ENCODE measurements at places on chromosomes 2 and 18.

- peaks cover 9% of the 10 kb centered on the region for H3K4me1 ChIP-seq
- no peak overlapping the region for H3K4me3 ChIP-seq
- H3K27ac ChIP-seq = peak overlapping the region; percentile 9
- ATAC-seq = peak; percentile 79
Measured at GRCh38 chr2:152445791-152446201, 110.8 kb downstream of the FMNL2 start.

- no peaks in the 10 kb centered on the region for H3K36me3 ChIP-seq
- no peak overlapping the region for H3K4me3 ChIP-seq
- H3K27me3 ChIP-seq = no peaks in the 10 kb centered on the region
- no peak overlapping the region for H3K27ac ChIP-seq
- H3K4me1 ChIP-seq = no peaks in the 10 kb centered on the region
- no peak for ATAC-seq
Measured at GRCh38 chr2:98295275-98295674, 51.0 kb upstream of the CNGA3 start.

GRCh38 chr2:26899500-26900164, 51.7 kb downstream of the DPYSL5 start:
- H3K4me1 ChIP-seq = no peaks in the 10 kb centered on the region
- no peaks in the 10 kb centered on the region for H3K36me3 ChIP-seq
- no peak for ATAC-seq
- no peak overlapping the region for H3K4me3 ChIP-seq
- no peaks in the 10 kb centered on the region for H3K27me3 ChIP-seq
- no peak overlapping the region for H3K27ac ChIP-seq

DNA sequence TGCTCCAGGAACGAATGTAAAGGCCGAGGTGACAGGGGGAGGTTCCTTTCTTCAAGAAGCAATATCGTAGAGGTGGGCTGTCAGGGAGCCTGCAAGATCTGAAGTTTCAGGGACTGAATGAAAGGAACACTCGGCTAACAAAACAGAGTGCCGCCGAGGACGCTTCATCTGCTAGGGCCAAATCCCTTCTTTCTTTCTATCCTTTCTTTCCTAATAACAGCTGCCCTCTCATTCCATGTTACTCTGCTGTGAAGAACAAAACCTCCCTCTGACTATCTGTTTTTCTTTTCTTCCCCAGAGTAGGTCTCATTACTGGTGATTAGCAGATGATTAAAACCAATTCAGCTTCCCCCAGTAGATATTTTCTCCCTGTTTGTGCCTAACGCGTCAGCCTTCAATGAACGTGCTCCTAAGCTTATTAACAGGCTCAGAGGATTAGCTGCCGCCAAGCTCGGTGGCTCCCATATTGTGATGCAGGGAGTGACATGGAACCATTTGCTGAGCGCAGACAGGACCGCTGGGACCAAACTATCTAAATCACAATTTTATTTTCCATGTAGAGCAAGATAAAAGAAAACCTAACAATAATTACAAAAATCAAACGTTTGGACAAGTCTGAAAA, 414.6 kb downstream of the TMEM182 start:
- no peak overlapping the region for H3K27ac ChIP-seq
- no peak overlapping the region for H3K4me3 ChIP-seq
- ATAC-seq = no peak
- peaks cover 13% of the 10 kb centered on the region for H3K27me3 ChIP-seq
- no peaks in the 10 kb centered on the region for H3K4me1 ChIP-seq

GRCh38 chr2:12824351-12824777, 107.6 kb downstream of the TRIB2 start:
- H3K4me1 ChIP-seq = peaks cover 21% of the 10 kb centered on the region
- no peak overlapping the region for H3K4me3 ChIP-seq
- no peaks in the 10 kb centered on the region for H3K27me3 ChIP-seq
- peak; percentile 23 for ATAC-seq
- no peaks in the 10 kb centered on the region for H3K36me3 ChIP-seq

- H3K27me3 ChIP-seq = no peaks in the 10 kb centered on the region
- H3K27ac ChIP-seq = no peak overlapping the region
- no peaks in the 10 kb centered on the region for H3K4me1 ChIP-seq
- no peaks in the 10 kb centered on the region for H3K36me3 ChIP-seq
- no peak overlapping the region for H3K4me3 ChIP-seq
Measured at GRCh38 chr2:60818272-60818671, 62.2 kb downstream of the PAPOLG start.

DNA sequence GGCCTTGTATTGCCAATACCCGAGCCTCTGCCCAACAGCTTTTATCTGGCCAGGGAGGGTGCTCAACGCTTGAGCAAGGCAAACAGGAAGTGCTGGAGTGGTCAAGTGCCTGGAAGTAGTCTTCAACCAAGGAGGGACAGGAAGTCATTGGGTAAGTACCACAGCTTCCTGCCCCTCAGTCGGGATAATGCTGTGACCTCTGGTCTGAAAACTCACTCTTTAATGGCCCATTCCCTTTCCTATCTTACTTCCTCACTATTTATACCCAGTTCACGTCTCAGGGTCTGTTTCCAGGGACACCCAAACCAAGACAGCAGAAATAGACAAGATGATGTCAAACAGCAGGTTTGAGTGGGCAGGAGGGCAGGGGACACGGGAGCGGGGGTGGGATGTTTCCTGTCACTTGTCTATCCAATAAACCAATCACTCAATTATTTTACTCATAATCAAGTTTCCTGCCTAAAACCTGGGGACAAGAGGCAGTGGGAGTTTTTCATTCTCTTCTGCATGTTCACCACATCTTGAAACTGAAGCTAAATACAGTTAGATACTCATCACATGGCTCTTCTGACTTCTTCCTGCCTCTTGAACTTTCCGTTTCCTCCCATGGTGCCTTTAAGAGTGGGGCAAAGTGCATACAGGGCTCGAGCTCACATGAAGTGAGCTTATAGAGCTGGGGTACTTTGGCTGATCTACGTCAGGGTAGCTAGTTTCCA, 68.9 kb upstream of the CAB39 start:
- ATAC-seq = peak; percentile 41
- H3K27me3 ChIP-seq = no peaks in the 10 kb centered on the region
- no peak overlapping the region for H3K27ac ChIP-seq
- no peaks in the 10 kb centered on the region for H3K36me3 ChIP-seq
- H3K4me3 ChIP-seq = no peak overlapping the region

- H3K4me1 ChIP-seq = no peaks in the 10 kb centered on the region
- no peaks in the 10 kb centered on the region for H3K27me3 ChIP-seq
- H3K36me3 ChIP-seq = no peaks in the 10 kb centered on the region
- no peak for ATAC-seq
- no peak overlapping the region for H3K27ac ChIP-seq
- no peak overlapping the region for H3K4me3 ChIP-seq
Measured at GRCh38 chr2:37441055-37441454, 96.6 kb downstream of the QPCT start.

DNA sequence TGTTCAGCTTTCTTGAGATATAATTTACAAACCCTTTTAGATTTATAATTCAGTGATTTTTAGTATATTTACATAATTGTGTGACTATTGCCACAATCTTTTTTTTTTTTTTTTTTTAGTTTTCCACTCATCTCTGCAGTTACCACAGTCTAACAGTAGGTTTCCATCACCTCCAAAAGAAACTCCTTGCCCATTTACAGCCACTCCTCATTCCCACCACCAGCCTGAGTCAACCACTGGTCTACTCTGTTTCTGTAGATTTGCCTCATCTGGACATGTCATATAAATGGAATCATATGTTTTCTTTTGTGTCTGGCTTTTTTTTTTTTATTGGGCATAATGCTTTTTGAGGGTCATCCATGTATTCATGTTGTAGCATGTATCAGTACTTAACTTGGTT, 16.1 kb downstream of the MTX2 start:
- no peak overlapping the region for H3K4me3 ChIP-seq
- H3K36me3 ChIP-seq = no peaks in the 10 kb centered on the region
- no peak for ATAC-seq
- H3K27ac ChIP-seq = no peak overlapping the region

DNA sequence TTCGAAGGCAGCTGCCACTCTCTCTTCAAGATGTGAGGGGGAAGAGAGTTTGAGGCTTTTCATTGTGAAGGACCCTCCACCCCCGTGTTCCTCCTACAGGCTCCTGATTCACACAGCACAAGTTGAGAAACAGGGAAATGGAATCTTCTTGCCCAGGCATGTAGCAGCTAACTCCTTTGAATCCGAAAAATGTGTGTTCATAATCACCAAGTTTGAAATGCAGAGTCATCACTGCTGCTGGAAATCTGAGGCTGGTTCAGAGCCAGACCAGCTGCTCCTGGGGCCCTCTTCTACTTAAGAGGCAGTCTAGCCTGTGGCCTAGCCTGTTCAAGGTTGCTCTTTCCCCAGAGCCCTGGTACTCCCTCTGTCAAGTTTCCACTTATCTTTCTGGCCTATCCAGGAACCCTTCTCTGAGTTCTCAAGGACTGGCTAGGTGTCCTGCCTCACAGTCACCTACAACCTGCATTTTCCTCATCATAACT, 166.4 kb downstream of the TMEM247 start:
- no peak overlapping the region for H3K4me3 ChIP-seq
- H3K4me1 ChIP-seq = peaks cover 9% of the 10 kb centered on the region
- peak overlapping the region; percentile 15 for H3K27ac ChIP-seq

GRCh38 chr2:28343971-28344715, 48.5 kb upstream of the FOSL2 start:
- no peaks in the 10 kb centered on the region for H3K27me3 ChIP-seq
- H3K4me1 ChIP-seq = peaks cover 8% of the 10 kb centered on the region
- H3K4me3 ChIP-seq = no peak overlapping the region
- no peak for ATAC-seq

DNA sequence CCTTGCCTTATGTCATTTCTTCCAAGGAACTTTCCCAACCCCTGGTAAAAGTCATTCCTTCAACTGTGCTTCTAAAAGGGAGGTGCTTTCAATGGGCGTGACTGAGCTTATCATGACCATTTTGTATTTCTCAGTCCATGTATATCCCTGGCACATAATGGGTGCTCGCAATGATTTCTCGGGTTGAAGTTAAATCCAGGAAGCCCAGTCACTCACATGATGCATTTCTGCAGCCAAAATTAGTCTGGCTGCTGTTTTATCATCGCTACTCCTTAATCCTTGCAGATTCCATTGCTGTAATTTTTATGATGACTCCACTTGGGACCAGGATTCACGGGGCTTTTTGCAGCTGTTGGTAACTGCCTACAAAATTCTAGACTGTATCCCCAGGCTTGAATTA, 25.9 kb upstream of the RFX8 start:
- no peaks in the 10 kb centered on the region for H3K36me3 ChIP-seq
- ATAC-seq = no peak
- H3K4me1 ChIP-seq = peaks cover 10% of the 10 kb centered on the region
- no peak overlapping the region for H3K27ac ChIP-seq

DNA sequence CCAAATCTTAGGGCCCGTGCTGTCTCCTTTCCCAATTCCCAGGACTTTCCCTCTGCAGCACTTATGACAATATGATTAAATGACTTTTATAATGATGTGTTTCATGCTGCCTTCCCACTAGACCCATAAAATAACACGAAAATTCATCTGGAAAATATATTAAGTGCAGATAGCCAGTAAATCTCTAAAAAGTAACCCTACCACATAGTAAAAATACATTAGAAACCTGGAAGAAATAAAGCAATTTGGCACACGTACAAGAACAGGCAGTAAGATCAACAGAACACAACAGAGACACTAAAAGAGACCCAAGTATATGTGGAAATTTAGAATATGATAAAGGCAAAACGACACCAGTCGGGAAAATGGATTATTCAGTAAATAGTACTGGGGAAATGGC, 30.2 kb upstream of the POMC start:
- H3K36me3 ChIP-seq = no peaks in the 10 kb centered on the region
- no peak for ATAC-seq
- no peaks in the 10 kb centered on the region for H3K27me3 ChIP-seq
- H3K4me3 ChIP-seq = no peak overlapping the region
- H3K27ac ChIP-seq = no peak overlapping the region

DNA sequence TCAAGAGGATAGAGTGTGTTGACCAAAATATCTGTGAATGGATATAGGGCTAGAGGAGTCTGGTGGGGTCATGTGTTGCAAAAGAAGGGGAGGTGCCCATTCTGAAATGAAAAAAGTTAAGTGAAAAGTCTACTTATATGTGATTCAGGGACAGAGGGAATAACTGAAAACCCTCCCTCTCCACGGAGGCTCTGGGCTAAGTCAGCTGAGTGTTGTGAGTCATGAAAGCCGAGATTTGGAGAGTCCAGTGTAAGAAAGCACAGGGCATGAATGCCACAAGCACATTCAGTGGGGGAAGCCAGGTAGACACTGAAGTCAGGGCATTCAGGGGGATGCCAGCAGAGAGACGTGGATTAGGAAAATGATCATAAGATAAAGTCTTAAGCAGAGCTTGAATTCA, 871.9 kb downstream of the TSN start:
- H3K27me3 ChIP-seq = no peaks in the 10 kb centered on the region
- no peak overlapping the region for H3K27ac ChIP-seq
- H3K36me3 ChIP-seq = no peaks in the 10 kb centered on the region
- no peak overlapping the region for H3K4me3 ChIP-seq
- ATAC-seq = no peak

GRCh38 chr2:28649481-28650265, 102.0 kb upstream of the PPP1CB start:
- ATAC-seq = no peak
- H3K4me1 ChIP-seq = peaks cover 13% of the 10 kb centered on the region
- H3K36me3 ChIP-seq = no peaks in the 10 kb centered on the region
- no peak overlapping the region for H3K4me3 ChIP-seq
- no peaks in the 10 kb centered on the region for H3K27me3 ChIP-seq

- H3K36me3 ChIP-seq = no peaks in the 10 kb centered on the region
- H3K27me3 ChIP-seq = no peaks in the 10 kb centered on the region
- H3K4me1 ChIP-seq = peaks cover 5% of the 10 kb centered on the region
- no peak for ATAC-seq
- H3K4me3 ChIP-seq = no peak overlapping the region
Measured at GRCh38 chr2:96594691-96595152, 43.4 kb downstream of the KANSL3 start.

DNA sequence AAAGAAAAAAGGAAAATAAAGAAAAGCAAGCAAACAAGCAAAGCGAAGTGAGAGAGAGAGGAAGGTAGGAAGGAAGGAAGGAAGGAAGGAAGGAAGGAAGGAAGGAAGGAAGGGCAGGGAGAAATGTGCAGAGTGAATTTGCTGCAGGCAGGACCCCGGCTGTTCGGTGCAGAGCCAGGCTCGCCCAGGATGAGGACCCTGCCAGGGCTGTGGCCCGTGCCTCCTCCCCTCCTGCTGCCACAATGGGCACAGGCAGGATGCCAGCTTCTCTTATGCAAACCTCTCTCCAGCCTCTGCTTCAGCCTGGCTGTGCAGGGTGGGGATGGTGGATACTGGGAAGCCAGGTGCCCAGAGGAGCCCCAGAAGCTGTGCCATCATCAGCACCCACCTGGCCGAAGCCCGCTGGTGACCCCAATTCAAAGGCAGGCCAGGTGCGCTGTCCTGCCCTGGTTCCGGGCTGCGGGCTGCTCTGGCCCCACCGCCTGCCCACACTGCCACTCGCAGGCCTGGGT, 3.2 kb downstream of the GPR17 start:
- H3K4me3 ChIP-seq = no peak overlapping the region
- peak overlapping the region; percentile 98 for H3K27ac ChIP-seq
- H3K27me3 ChIP-seq = no peaks in the 10 kb centered on the region
- peaks cover 51% of the 10 kb centered on the region for H3K36me3 ChIP-seq
- no peak for ATAC-seq

DNA sequence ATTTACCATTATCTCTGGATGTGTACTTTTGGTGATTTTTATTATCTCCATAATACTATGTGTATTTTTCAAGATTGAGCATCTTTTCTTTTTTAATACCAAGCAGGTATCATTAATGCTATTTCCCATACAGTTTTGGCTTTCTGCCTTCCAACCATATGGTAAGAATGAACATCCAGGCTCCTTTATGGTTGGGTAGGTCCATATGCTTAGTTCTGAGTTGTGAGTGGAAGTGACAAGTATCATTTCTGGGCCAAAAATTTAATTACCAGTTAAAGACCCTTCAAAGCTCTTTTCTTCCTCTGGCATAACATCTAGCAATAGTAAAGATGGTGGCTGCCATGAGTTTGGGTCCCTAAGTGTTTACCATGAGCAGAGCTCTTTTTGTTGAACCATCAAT, 4.3 kb upstream of the RBM43 start:
- peaks cover 10% of the 10 kb centered on the region for H3K4me1 ChIP-seq
- H3K36me3 ChIP-seq = peaks cover 14% of the 10 kb centered on the region
- H3K4me3 ChIP-seq = no peak overlapping the region
- H3K27ac ChIP-seq = no peak overlapping the region

Data from gastroesophageal sphincter (tissue), 4 donors.